ENCODE measurements at places on chromosomes 2 and 18.

GRCh38 chr2:149562324-149562723 lies 25.3 kb downstream of the MMADHC start:
- DNase-seq = peak; percentile 85

DNA sequence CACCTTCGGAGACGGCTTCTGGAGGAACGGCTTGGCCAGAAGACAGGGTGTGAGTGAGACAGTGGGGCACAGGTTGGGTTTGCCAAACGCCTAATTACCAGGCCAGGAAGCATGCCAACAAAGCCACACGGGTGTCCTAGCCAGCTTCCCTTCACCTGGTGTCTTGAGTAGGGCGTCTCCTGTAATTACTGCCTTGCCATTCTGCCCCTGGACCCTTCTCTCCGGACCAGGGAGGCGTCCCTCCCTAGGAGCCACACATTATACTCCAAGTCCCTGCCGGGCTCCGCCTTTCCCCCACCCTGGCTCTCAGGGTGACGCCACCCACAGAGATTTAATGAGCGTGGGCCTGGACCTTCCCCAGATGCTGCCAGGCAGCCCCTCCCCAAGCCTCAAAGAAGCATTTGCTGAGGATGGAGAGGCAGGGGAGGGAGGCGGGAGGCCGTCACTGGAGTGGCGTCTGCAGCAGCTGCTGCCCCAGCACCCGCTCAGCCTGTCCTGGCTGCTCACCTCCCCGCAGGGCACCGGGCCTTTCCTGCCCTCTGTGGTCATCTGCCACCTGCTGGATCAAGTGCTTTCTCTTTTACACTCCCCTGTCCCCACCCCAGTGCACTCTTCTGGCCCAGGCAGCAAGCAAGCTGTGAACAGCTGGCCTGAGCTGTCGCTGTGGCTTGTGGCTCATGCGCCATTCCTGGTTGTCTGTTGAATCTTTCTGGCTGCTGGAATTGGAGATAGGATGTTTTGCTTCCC lies 20.7 kb downstream of the FOSL2 start:
- DNase-seq = no peak

DNA sequence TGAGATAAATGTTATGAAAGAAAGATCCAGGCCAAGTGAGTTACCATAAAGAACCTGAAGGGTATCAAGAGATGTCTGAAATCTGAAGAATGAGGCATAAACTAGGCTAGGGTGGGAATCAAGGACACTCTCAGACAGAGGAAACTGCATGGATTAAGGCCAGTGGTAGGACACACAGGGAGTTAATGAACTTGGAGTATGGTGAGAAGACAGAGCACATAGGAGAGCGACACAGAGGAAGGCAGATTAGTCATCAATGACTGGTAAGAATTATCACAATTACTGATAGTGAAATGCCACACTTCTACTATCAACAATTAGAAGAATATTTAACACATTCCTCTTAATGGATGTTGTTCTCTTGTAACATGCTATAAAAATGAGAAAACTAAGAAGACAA lies 76.9 kb downstream of the TTC21B start:
- no peak for DNase-seq

DNA sequence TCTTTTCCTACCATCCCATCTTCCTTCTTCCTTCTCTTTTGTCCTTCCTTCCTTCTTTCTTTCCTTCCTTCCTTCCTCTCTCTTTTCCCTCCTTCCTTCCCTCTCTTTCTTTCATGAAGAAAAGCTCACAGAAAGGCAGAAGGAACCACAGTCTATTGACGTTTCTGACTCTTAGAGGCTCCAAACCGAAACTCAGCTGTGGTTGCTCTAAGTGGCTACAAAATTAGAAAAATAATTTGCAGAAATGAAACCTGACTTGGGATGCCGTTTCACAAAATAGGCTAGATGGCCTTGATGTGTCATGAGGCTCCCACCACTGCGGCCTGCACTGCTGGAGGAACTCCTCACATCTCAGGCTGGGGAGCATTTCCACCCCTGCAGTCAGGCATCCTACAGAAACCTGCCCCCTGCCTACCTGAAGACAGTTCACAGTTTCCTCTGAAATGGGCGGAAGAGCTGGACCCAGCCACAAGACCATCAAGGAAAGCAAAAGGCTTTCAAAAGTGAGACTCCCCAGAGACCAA lies 165.6 kb downstream of the SMAD7 start:
- peak; percentile 64 for DNase-seq

DNA sequence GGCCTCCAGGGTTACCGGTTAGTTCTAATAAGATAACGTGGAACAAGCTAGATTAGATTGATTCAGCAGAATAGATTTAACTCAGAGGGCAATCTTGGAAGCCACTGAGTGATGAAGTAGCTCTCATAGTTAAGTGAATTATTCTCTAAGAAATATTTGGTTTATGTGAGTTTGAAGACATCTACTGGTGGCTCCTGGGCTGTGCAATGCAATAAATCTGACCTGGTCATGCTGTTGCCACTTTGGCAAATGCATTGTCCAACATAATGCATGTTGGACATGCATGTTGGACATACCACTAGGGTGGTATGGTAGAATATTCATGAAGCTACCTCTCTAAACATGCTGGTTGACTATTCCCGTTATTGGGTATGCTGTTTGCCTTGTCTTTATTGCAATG lies 493.7 kb upstream of the VRK2 start:
- no peak for DNase-seq

All from osteoblast (primary cell).